ENCODE measurements at places on chromosomes 2 and 18.
A peak's percentile ranks its signal among the peaks of the same experiment; 100 is the strongest.

- no peak for DNase-seq
Observed at GRCh38 chr2:75108937-75109482, 90.3 kb downstream of the TACR1 start.

- DNase-seq, result no peak
Observed at GRCh38 chr2:205495819-205496218, 186.5 kb upstream of the NRP2 start.

- DNase-seq, result peak; percentile 53
Observed at GRCh38 chr2:218570850-218571249, 2.2 kb downstream of the CNOT9 start.

GRCh38 chr18:26780520-26781325 lies 84.8 kb downstream of the AQP4 start:
- no peak for DNase-seq

DNA sequence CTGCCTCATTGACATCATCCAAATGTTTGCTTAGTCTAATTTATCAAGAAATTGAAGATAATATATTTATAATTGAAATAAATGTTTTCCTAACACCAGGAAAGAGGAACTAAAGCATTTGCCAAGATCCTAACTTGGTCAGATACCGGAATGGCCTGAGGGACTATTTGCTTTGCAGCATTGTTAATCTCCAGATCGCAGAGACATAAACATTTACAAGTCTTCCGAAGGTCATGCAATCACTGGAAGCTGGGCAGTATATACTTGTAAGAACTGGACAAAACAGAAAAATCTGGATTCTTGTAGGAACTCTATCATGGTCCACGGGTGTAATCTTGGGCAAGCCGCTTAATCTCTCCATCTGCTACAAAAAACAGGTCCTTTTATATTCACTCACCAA lies 42.2 kb downstream of the CYBRD1 start:
- DNase-seq, result peak; percentile 17

DNA sequence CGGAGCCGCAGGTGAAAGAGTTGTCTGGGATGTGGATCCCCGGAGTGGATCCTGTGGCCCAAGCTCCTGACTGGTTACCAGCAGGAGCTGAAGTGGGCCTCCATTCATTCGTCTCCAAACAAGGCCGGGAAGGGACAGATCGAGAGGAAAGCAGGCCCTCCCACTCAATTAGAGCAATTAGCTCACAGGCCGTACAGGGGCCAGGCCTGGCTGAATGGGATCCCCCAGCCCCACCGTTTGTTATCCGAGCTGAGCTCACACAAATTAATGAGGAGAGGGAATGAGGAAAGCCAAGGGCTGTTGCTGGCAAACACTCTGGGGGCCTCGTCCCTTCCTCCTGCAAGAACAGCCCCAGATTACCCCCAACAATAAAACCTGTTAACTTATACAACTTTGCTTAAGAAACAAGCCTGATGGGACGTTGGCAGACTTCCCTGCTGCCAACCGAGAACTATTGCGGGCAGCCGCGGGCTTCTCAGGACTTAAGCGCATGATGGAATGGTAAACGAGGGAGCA lies 338.0 kb downstream of the BCL11A start:
- no peak for DNase-seq

GRCh38 chr2:64866797-64867196 lies 122.4 kb upstream of the SLC1A4 start:
- no peak for DNase-seq
